ENCODE measurements at places on chromosomes 6 and 20. TPM values are rescaled to one million over a fixed set of nuclear protein-coding genes. Genes with fewer than 3 reads are reported as not detected.

GRCh38 chr6:11263291-11263775 is 30.9 kb upstream of the NEDD9 start:
- DNase-seq = peak; percentile 70

- no peak for DNase-seq
Measured at GRCh38 chr6:154874773-154875592, 120.1 kb upstream of the TIAM2 start.

GRCh38 chr6:130176378-130176777 is 46.4 kb downstream of the SAMD3 start:
- no peak for DNase-seq

- DNase-seq = no peak
Measured at GRCh38 chr20:4966826-4967751, 34.2 kb downstream of the SLC23A2 start.

DNA sequence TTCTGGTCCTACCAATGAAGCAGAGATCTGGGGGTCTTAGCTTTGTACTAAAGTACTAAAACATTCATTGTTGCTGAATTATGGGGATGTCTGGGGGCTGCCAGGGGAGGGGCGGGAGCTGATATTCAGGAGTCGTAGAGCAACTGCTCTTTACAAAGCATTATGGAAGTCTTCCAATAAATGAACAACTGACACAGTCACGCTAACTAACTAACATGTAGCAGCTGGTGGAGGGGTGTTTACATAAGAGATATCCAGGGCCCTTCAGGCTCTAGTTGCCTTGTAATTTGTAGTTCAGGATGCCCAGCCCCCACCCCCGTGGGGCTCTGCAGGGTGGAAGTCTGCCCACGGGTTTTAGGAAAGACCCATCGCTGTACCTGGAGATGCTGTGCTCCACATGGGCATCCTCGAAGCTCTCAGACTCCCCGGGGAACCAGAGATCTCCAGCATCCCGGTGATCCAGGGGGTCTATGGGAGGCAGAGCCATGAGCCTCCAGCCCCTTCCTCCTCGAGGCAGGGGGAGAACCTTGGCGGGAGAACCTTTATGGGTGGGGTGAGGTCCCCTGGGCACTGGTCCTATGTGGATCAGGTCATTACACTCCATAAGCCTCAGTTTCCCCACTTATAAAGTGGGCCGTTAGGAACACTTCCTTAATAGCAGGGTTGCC is 3.4 kb downstream of the TREM2 start:
- DNase-seq = no peak

GRCh38 chr20:24720957-24721356 is 228.1 kb upstream of the CST7 start:
- no peak for DNase-seq

GRCh38 chr20:48951041-48951440 is 29.5 kb downstream of the ARFGEF2 start:
- no peak for DNase-seq

GRCh38 chr6:79821859-79822258 is 125.5 kb downstream of the ELOVL4 start:
- no peak for DNase-seq

- no peak for DNase-seq
Measured at GRCh38 chr6:100210137-100211117, 216.4 kb upstream of the MCHR2 start.

GRCh38 chr6:125314009-125314581 is 12.3 kb upstream of the HDDC2 start:
- DNase-seq = peak; percentile 70

DNA sequence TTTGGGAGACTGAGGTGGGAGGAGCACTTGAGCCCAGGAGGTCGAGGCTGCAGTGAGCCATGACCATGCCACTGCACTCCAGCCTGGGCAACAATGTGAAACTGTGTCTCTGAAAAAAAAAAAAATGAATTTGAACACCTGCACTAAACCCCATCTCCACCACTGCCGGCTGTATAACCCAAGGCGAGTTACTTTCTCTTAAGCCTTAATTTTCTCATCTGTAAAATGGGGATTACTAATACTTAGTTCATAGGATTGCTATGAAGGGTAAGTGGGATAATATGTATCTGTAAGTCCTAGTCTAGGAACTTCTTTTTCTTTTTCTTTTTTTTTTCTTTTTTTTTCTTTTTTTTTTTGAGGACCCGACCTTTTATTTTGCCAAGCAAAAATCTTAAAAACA is 61.5 kb downstream of the SHLD1 start:
- DNase-seq = no peak

GRCh38 chr6:29809249-29809648 is 18.4 kb upstream of the HLA-G start:
- DNase-seq = peak; percentile 2

GRCh38 chr20:33119725-33120720 is 40.6 kb downstream of the BPIFB4 start:
- no peak for DNase-seq

DNA sequence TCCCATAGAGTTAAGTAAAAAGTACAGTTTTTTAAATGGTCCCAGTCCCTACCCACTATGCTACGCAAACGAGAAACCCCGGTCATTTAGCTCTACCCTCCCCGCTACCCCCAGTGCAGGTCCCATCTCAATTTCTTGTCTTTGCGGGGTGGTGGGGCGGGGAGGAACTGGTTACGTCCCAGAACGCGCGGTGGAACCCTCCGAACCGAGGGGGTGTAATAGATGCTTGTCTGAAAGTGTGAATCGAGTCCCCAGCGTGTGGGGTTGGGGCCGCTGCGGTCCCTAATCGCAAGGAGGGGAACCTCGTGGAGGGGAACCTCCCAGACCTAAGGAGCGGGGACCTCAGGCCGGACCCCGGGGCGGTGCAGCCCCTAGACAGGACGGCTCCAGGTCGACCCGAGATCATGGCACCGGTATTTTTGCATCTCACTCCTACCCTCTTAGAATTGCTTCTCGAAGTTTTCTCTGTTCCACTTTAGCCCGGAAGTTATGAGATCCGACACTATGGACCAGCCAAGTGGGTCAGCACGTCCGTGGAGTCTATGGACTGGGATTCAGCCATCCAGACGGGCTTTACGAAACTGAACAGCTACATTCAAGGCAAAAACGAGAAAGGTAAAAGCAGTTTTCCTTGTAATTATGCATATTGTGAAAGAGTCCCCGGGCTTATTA is 779 bp downstream of the HEBP2 start:
- DNase-seq = peak; percentile 28

DNA sequence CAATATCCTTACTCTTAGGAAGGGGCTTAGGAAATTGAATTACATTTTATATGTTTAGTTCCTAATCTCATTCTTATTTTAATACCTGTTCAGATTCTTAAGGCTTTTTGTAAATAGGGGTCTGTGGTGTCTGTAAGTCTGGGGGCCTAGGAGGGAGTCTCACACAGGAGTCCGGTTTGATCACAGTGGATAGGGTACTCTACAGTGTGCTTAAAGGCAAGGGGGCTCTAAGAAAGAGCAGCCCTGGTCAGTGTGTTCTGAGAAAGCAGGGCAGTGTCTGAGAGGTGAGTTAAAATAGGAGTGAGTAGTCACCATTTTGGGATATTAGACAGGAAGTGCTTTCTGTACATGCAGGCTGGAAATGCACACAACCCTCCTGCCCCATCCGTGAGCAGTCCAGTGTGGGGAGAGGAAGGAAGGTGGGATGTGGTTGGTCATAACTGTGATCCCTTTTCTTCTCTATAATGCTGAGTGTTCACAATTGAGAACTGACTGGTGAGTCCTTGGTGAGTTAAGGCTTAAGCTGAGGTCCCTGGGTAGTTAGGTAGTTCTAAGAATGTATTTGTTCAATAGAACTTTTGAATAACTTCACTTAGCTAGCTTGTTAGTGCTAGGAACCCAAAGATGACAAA is 50.0 kb downstream of the CDKAL1 start:
- DNase-seq = no peak

GRCh38 chr6:149168968-149169367 is 148.5 kb upstream of the TAB2 start:
- no peak for DNase-seq

DNA sequence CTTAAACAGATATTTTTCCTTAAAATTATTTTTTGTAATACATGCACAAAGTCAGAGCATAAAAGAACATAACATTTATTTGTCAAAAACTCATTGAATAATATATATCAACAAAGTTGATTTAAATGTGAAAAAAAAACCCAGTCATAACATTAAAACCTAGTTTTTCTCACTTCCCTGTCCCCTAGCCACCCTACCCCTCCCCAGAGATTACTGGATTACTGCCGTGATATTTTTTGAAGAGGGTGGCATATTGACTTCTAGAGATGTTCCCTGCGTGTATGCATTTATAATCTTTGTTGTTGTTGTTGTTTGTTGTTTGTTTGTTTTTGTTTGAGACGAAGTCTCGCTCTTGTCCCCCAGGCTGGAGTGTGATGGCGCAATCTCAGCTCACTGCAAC is 52.4 kb upstream of the ARMC2 start:
- DNase-seq = no peak

GRCh38 chr20:62542862-62543261 is 67.1 kb upstream of the GATA5 start:
- no peak for DNase-seq

DNA sequence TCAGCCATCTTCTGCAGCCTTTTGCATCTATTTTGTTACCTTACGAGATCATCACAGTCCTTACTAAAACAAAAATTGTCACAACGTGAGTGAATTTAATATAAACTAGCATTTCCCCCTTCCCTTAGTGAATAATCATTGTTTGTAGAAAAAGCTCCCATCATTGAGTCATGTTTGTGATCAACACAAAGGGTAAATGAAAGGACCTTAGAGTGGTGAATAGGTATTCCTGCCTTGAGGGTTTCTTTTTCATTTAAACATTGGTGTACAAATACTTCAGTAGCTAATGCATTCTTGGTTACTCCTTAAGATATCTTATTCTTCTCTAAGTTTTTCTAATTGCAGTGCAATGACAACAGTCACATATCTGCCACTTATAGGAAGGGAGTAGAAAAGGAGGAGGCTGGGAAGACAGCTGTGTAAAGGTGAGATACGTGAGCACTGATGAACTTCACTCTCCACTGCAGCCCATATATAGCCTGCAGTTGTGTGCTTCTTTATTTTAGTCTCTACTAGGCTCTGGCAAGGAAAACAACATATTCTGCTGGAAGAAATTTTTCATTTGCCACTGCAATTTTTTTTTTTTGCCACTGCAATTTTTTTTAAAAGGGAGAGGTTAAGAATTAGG is 27.8 kb downstream of the ADGRG6 start:
- DNase-seq = no peak

DNA sequence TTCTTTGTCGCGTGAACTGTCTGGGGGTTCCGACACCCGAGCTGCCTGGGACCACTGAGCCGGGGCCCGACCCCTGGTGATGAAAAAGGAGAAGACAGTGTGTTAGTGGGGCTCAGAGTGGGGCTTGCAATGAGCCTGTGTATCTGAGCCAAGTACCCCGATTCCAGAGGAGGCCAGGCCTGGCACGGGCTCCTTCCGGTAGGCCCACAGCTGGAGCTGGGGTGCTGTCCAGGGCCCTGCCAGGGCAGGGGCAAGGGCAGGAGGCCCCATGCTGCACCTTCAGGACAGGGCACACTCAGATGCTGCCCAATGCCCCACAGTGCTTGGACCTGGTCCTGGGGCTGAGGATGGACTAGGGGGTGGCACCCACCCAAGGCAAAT is 89.4 kb downstream of the TAF4 start:
- no peak for DNase-seq

DNA sequence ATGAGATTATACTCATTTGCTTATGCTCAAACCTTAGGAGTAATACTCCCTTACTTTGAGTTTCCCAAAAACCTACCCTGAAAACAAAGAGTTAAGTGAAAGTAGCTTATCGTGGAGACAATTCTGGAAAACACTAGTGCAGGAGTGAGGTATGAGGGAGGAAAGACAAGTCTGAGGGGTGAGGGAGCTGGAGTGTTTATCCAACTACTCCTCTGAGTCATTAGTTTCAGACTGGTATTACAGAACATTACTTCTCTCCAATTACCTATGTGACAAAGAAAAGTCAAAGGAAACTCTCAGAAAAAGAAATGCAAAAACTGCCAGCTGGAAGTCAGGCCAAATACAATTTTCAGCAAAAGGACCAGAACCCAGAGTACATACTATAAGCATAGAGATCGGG is 171.1 kb upstream of the SPTLC3 start:
- no peak for DNase-seq

GRCh38 chr6:24650365-24650764 is 4.4 kb upstream of the KIAA0319 start:
- no peak for DNase-seq

The TMC2 gene
- not detected for polyA plus RNA-seq

The DAAM2 gene
- polyA plus RNA-seq = 34.4 TPM

The TULP1 gene
- polyA plus RNA-seq = 1.6 TPM

The CRYBG1 gene
- polyA plus RNA-seq = not detected

The LBP gene
- polyA plus RNA-seq = not detected

The CST4 gene
- polyA plus RNA-seq = not detected

The ADGRG6 gene
- 13.0 TPM for polyA plus RNA-seq

The ANGPT4 gene
- polyA plus RNA-seq = 0.04 TPM

The SNAP25 gene
- polyA plus RNA-seq = 11.7 TPM

The GHRH gene
- not detected for polyA plus RNA-seq

The DLGAP4 gene
- polyA plus RNA-seq = 53.1 TPM

The NANP gene
- polyA plus RNA-seq = 4.4 TPM
